Inflammatory macrophage (primary cell): ENCODE measurements at places on chromosomes 16 and 17.

GRCh38 chr17:1398931-1399678, 917 bp downstream of the YWHAE start:
- DNase-seq: peak; percentile 41

GRCh38 chr17:4818276-4818675, 11.3 kb downstream of the PLD2 start:
- no peak for DNase-seq

DNA sequence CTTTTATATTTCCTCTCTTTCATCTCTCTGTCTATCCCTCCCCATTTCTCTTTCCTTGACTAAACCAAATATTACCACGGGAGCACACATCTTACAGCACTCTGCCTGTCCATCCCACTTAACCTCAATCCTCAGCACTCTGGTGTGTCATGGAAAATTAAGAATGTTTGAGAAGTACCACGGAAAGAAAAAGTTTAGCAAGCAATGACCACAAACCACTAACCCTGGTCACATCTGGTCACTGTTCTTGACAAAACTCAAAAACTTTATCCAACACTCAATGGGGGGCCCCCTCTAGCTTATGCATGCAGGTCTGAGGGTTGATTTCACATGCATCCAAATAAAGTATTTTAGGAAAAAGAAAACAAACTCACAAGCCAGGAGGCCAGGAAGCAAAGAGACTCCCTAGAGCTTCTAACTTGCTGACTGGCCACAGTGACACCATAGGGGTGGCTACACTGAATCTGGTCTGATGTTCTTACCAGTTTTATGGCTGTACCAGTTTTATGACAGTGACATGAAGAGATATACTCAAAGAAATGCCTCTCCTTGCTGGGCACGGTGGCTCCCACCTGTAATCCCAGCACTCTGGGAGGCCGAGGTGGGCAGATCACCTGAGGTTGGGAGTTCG, 229.2 kb downstream of the STX8 start:
- DNase-seq: no peak

DNA sequence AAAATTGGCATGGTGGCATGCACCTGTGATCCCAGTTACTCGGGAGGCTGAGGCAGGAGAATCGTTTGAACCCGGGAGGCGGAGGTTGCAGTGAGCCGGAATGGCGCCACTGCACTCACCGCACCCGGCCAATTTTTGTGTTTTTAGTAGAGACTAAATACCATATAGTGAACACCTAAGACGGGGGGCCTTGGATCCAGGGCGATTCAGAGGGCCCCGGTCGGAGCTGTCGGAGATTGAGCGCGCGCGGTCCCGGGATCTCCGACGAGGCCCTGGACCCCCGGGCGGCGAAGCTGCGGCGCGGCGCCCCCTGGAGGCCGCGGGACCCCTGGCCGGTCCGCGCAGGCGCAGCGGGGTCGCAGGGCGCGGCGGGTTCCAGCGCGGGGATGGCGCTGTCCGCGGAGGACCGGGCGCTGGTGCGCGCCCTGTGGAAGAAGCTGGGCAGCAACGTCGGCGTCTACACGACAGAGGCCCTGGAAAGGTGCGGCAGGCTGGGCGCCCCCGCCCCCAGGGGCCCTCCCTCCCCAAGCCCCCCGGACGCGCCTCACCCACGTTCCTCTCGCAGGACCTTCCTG, at the start of gene HBQ1:
TSS of gene HBQ1 (plus strand) at position 359 of the 575 bp plus-strand sequence. CDS start at position 387, 28 bp downstream.
- no peak for DNase-seq

DNA sequence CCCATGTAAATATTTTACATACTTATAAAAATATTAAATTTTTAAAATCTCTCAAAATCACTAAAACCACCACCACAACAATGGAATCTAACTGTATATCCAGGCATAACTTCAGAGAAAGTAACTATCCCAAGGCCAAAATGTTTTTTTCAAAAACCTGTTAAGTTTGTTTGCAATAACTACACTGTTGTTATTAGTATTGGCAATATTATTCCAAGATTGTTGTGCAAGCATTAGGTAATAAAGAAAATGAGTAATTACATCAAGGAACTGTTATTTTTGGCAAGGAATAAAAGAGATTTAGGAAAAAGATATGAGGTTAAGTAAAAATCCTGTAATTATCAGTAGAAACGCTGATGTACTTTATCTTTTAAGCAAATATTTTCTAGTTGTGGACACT, 3.4 kb upstream of the KRTAP4-12 start:
- no peak for DNase-seq

GRCh38 chr16:603933-604332, 14.1 kb downstream of the RAB40C start:
- no peak for DNase-seq

- DNase-seq: no peak
Measured at GRCh38 chr17:66920950-66921349, 43.6 kb upstream of the CACNG4 start.

GRCh38 chr17:75503976-75504346, 11.4 kb downstream of the CASKIN2 start:
- DNase-seq: no peak

- DNase-seq: no peak
Measured at GRCh38 chr17:82316651-82317393, 586 bp downstream of the CD7 start.

DNA sequence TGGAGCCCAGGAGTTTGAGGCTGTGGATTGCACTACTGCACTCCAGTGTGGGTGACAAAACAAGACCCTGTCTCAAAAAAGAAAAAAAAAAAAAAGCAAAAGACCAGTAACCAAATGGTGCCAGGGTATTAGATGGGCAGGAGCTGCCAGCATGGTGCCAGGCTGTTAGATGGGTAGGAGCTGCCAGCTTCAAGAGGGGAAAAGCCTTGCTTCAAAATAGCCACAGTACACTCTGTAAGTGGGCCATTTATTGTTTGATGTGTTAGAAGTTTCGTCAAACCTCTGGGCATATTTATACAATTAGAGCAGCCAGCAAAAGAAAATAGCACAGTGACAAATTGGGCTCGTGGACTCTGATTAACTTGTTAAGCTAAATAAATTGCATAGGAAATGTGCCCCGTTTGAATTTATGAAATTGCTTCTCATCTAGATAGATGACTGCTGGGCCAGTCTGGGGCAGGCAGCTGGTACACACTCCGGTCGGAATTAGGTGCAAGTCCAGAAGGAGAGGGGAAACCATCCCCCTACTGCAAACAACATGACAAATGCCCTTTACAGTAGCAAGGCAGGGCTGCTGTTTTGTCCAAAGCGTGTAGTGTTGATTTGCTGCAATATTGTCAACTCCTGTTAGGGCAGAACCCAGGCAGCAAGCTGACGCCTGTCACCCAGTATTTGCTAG, 126.3 kb upstream of the IRX3 start:
- no peak for DNase-seq

DNA sequence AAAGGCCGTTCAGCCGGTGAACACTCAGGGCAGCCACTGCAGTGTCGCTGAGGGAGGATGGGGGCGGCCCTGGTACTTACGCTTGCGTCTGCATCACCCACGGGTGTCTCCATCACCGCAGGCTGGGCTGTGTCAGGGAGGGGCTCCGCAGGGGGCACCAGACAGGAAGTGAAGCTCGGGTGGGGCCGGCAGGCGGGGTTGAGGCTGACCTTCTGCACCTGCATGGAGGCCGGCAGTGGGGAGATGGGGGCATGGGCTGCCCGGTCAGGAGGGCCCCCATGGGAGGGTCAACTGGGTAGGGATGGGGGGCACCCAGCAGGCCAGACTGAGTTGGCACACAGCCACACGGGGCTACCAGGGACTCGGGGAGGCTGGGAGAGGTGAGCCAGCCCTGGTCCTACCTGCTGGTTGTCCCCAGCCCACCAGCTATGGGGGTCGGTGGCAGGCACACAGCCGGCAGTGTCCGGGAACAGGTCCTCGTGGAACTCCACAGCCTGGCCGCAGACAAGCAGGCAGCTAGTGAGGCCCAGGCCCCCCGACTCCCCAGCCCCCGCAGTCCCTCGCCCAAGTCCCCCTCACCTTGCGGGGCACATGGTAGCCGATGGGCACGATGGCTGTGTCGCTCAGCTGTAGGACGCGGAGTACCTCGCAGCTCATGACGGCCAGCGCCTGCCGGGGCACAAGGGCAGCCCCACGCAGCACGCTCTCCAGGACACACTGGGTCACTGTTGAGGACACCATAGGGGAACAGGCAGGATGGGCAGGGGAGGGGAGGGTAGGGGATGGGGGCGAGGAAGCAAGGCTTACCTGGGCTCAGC, 7.2 kb upstream of the VASN start:
- no peak for DNase-seq

GRCh38 chr16:20314575-20314974, 12.7 kb downstream of the GP2 start:
- no peak for DNase-seq

DNA sequence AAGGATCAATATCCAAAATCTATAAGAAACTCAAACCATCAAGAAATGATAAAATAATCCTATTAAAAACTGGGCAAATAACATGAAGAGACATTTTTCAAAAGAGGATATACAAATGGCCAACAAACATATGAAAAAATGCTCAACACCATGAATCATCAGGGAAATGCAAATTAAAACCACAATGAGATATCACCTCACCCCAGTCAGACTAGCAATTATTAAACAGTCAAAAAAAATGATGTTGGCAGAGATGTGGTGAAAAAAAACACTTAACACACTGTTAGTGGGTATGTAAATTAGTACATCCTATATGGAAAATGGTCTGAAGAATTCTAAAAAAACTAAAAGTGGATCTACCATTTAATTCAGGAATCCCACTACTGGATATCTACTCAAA, 379.0 kb upstream of the SOX9 start:
- no peak for DNase-seq

DNA sequence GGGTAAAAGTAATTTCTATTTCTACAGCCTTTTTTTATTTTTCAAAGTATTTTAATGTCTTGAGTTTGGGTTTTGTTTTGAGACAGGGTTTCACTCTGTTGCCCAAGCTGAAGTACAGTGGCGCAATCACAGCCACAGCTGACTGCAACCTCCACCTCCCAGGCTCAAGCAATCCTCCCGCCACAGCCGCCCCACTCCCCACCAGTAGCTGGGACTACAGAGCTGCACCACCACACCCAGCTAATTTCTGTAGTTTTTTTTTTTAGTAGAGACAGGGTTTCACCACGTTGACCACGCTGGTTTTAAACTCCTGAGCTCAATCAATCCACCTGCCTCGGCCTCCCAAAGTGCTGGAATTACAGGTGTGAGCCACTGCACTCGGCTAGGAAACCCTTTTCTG, 44.0 kb downstream of the TUBD1 start:
- peak; percentile 80 for DNase-seq

DNA sequence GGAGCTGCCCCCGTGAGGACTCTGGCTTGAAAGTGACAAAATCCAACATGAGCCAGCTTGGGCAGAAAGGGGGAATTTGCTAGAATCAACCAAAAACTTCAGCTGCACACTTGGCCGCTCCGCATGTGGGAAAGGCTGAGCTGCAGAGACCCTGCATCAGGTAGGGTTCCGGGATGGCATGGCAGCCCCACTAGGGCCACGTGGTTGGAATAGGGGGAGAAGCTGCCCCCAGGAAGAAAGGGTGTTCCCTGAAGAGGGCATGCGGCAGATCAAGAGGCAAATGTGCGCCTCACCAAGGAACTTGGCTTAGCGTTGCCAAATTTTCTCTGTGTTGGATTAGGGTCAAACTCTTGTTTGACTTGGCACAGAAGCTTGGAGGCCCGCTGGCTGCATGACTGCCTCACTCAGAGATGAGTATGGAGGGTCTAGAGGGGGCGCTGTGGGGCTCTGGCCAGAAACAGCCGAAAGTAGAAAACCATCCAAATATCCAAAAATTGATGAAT, 29.2 kb upstream of the WFIKKN2 start:
- DNase-seq: no peak

DNA sequence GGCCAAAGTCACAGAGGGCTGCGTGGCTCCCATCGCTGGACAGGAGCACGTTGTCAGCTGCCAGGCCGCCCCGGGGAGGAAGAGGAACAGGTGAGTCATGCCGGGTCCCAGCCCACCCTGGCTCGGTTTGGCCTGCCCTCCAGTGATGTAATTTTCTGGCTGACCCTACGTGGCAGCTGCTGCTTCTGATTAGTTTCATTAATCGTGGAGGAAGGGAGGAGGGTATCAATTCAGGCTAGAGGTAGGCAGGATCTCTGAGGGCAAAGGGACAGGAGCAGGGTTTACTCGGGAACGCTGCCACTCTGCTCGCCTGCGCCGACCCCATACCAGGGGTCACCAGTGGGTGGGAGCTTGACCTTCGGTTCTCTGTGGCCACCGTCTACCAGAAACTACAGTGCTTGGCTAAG, 11.7 kb upstream of the SPATA32 start:
- DNase-seq: no peak

- DNase-seq: no peak
Measured at GRCh38 chr17:73640691-73641090, 3.6 kb downstream of the SDK2 start.

DNA sequence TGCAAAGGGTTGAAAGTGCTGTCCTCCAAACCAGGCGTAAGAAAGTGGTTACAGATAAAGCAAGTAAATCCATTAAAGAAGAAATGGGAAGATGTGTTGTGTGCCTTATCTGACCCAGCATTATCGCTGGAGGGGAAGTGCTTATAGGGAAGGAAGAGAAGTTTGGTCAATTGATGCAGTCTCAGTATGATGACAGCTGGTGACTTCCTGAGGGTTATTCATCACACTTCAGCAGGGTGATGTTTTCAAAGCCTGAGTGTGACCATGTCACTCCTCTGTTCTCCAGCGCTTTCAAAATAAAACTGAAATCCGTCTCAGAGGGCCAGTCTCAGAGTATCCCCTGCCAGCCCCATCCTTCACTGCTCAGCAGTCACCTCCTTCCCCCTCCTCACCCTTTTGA, 505.4 kb upstream of the RBFOX1 start:
- DNase-seq: peak; percentile 54

GRCh38 chr16:11556945-11557720, 29.6 kb downstream of the LITAF start:
- no peak for DNase-seq

DNA sequence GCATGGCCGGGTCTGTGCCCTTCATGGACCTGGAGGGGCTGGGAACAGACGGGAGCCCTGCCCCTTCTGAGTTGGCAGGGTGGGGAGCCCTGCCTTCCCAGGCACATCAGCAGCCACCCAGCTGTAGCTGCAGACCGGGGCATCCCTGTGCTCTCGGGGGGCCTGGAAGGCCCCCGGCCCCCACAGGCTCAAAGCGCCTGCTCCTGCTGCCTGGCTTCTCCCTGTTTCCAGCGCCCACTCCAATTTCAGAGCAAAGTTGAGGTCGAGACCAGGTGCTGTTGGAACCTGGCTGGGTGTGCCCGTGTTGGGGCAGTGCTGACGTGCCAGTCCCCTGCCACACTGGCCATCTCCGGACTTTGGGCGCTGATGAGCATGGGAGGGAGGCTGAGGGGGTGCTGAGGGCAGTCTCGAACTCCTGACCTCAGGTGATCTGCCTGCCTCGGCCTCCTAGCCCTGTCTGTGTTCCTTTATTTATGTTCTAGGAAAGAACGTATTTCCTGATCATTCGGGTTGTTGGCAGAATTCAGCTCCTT, 4.9 kb upstream of the PRSS27 start:
- DNase-seq: no peak

- no peak for DNase-seq
Measured at GRCh38 chr16:15990902-15991301, 41.5 kb downstream of the ABCC1 start.

- no peak for DNase-seq
Measured at GRCh38 chr16:49437344-49437743, 63.7 kb downstream of the C16orf78 start.
